Inflammatory macrophage (primary cell): ENCODE measurements at places on chromosomes 2 and 18.

DNA sequence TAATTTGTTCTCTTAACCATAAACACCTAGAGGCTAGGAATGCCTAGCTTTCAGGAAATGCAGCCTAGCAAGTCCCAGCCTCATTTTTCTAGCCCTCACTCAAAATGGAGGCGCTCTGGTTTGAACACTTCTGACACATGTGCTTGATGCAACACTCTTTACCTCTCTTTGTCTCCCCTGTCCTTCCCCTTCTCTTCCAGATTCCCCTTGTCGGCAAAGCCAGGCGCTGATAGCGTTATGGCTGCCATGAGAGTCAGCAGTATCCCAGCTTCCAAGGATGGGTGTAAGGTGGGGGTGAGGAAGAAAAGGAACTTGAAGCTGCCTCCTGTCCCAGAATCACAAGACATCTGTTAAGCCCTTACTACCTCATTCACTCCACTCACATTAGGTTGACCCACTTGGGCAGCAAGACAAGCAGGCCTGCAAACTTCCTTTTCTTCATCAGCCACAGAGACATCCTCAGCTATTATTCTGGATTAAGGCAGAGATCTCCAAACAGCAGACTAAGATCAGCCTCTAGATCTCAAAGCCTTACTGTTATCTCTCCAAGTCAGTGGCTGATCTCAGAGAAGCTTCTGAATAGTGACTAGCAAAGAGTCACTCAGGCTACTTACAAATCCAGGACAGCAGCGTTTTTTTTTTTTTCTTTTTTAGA is 1.9 kb upstream of the ST3GAL5 start:
- DNase-seq, result peak; percentile 70

DNA sequence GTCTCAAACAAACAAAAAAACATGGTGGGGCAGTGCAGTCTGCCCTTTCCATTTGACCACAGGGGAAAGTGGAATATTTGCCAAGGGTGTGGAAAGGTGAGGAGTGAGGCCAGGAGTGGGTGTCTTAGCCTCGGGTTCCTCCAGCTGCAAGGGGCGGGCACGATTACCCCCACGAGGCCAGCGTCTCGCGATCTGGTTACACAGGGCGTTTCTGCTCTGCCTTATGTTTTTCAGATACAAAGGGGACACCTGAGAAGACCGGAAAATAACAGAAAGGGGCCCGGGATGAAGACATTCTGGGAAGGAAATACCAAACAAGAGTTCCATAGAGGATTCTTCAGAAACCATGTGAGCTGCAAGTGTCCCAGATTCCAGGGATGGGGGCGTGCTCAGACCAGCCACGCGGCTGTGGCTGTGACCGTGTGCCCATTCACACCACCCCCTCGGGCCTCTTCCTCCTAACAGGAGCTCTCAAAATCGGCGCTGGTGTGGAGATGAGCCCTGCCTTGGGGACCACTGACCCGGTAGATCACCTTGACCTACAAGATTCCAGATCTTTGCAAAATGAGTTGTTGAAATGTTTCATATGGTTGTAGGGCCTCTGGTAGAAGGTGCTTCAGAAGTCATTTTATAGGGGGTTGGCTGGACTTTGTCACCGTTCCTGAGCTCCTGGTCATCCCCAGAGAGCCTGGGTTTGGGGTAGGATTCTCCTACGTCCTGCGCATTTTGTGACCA is 34.2 kb downstream of the FAM178B start:
- no peak for DNase-seq

DNA sequence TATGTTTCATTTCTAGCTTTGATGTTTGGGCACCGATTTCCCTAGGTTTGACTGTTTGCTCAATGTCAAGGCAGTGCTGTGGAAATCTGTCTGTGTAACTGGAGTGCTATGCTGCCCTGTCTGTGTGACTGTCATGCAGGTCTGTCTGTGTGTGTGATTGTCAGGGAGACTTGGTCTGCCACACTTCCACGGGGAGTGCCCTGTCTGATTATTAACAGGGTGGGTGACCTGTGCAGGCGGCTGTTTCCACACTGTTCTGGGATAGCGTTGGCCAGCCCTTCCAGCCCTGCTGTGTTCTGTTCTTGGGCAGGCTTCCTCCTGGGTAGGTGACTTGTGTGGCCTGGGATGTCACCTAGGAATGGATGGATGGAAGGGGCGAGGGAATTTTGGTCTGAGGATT is 85.3 kb downstream of the FHOD3 start:
- DNase-seq, result no peak

DNA sequence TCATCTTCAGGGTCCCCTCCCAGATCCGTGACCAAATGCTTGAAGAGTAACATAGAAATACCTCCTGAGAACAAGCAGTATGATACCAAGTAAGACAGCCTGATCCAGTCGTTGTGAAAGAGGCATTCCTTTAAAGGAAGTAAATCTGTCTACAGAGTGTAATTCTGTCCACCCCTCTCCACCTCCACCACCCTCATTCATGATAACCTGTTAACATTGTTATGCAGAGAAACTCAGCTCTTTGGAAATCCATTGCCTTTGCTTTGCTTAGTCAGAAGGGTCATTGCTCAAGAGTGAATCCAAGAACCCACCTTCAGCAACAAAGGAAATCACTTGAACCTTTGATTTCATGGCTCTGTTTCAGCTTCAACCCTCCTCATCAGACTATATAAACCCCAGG is 155.6 kb downstream of the CYP26B1 start:
- no peak for DNase-seq

GRCh38 chr2:68379184-68379708 is 14.2 kb downstream of the PLEK start:
- no peak for DNase-seq

GRCh38 chr2:198973785-198974184 is 484.0 kb downstream of the SATB2 start:
- no peak for DNase-seq

DNA sequence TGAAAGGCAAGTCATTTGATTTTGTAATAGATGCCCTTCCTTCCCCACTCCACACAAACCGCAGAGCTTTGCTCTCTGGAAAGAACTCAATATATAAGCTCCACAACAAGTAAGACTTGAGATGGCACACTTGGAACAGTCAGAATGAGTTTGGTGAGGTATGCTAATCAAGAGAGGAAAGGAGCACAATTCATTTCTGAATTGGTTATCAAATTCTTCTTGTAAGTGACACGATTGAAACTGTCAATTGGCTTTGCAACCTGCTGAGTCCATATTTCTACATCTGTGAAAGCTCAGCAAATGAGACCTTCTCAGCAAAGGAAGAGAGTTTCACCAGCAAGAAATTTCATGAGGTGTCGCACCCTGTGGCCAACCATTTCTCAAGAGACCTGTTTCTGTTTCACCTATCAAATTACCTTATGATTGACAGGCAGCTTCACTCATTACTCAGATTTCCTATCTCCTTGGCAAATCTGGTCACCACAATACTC is 19.1 kb downstream of the CTLA4 start:
- DNase-seq, result peak; percentile 78

- no peak for DNase-seq
Observed at GRCh38 chr2:147490401-147491261, 354.2 kb upstream of the ACVR2A start.

GRCh38 chr18:57984490-57985115 is 59.4 kb upstream of the NEDD4L start:
- DNase-seq, result no peak

GRCh38 chr2:42568401-42569115 is at the start of gene MTA3:
Gene MTA3 (plus strand): TSS chr2:42568632. CDS start chr2:42568746, 114 bp downstream.
- DNase-seq, result peak; percentile 36

DNA sequence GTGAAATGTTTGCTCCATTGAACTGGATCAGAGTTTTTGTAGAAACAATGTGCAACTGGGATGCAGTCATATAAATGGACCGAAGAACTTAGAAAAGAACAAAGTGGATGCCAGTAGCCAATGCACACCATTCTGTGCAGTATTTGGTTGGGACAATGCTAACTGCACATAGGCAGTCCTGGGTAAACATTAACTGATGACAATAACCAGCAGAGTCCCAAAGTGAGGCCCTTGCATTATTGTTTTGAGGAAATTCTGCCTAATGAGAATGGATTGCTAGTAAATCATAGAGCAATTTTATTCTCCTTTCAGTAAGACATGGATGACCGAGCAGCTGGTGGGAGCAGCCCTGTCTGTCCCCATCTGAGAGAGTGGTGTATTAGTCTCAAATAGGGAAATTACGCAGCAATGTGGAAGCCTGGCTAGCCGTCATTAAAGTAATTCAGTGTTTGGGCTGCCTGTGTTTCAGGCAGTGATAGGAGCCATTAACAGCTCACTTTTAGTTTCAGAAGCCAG is 94.9 kb downstream of the KCTD1 start:
- DNase-seq, result no peak

- peak; percentile 65 for DNase-seq
Observed at GRCh38 chr2:179268277-179268925, 3.8 kb upstream of the SESTD1 start.

DNA sequence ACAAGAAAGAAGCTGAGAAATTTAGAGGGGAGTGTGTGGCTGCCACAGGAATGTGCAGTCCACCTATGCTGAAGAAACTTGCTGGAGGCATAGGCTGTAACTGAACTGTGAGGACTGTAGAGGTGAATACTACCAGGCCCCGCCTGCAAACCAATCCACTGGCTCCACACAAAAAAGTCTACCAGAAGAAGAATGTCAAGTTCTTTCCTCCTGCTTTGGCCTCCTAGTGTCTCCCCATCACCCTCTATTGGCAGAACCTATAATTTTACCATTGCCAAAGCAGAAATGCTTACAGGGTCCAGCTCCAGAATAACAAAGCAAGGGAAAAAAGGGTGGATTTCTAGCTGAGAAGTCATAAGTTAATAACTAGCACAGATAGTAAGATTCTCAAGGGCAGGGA is 5.9 kb upstream of the ATP5MC3 start:
- DNase-seq, result peak; percentile 7

DNA sequence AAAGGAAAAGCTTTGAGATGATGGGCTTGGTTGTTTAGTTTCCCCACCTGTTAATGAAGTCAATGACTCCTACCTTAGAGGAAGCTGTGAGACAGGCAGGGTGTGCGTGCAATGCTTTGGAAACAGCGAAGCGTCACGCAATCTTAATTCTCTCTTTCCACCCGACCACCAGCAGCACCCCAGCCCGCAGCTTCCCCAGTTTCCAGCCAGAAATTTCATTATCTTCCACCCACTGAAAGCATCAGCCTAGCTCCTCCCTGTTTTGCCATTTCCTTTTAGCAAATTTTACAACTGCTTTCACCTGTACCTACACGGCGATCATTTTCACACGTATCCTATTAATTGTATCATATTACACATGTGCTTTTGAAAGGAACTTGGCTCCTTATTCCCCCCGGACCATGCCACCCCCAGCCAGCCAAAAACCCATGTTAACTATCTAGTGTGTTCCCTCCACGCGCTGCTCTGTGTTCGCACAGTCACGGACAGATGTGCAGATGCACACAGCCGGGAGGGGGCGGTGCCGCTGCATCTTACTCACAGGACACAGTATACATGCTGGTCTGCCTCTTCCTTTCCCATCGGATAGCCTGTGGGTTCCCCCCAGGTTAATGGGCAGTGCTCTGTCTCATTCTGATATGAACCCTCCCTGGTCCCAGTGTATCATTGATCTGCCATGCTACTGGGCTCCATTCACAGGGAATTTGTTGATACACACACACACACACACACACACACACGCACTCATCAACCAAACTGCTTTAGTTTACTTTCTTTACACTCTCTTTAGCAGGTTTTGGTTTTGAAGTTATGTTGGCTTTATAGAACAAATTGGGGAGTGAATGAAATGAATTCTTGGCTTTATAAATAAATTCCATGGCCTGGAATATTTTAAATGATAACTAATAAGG is 22.4 kb downstream of the CYP27C1 start:
- peak; percentile 44 for DNase-seq

- DNase-seq, result no peak
Observed at GRCh38 chr2:100350661-100351185, 28.4 kb upstream of the LONRF2 start.

DNA sequence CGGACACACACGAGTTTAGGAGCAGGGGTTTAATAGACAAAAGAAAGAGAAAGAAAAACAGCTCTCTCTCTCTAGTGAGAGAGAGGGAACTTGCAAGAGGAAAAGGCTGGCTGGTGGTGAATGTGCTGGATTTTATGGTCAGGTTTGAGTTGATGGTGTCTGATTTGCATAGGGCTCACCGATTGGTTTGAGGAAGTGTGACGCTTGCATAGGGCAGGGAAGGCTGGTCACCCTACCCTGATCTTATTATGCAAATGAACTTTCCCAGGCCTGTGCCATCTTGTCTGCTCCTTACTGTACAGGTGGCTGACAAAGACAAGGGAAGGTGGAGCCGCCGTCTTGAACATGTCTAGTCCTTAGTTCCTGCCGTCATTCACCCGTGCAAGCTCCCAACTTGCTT is 408.9 kb downstream of the RIT2 start:
- DNase-seq, result no peak

- peak; percentile 72 for DNase-seq
Observed at GRCh38 chr18:49228187-49228586, 232.3 kb downstream of the DYM start.

- DNase-seq, result no peak
Observed at GRCh38 chr18:77870199-77870598, 620.6 kb downstream of the GALR1 start.

- no peak for DNase-seq
Observed at GRCh38 chr2:222179592-222179991, 119.2 kb downstream of the PAX3 start.

GRCh38 chr2:109260886-109261700 is 132.1 kb downstream of the SH3RF3 start:
- DNase-seq, result peak; percentile 43

GRCh38 chr18:77131100-77131651 is 1.4 kb downstream of the MBP start:
- DNase-seq, result peak; percentile 96

GRCh38 chr18:70398076-70398475 is 109.2 kb downstream of the SOCS6 start:
- DNase-seq, result no peak

DNA sequence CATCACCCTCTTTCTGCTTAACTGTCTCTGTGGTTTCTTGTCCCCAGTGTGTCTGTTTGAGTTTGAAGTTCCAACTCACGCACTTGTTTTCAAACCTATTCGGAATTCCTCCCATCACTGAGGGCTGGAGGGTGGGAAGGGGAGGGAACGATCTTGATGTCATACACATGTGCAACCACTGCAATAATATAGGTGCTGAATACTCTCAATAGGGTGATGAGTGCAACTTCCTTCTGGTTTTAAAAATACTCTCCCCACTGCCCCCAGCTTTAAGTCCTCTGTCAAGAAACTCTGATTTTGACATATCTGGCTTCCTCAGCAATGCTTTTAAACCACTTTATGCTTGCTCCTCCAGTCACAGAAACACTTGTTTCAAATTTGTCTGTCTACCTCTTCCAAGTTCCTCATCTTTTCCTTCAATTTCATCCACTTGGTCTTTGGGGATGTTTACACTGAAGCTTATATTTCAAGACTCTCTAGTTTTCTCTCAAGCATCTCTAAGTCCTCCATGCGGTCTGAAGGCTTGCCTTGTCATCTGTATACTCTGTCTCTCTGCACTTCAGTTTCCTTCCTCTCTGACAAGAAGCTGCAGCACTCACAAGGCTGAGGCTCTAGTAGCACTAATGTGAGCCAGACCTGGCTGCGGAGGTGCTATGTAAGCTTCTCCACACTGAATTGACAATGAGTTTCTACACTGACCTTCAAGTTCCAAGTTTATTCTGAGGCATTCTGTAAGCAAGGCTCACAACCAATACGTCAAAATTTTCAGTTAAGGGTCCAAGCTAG is 422.3 kb downstream of the ZEB2 start:
- no peak for DNase-seq

DNA sequence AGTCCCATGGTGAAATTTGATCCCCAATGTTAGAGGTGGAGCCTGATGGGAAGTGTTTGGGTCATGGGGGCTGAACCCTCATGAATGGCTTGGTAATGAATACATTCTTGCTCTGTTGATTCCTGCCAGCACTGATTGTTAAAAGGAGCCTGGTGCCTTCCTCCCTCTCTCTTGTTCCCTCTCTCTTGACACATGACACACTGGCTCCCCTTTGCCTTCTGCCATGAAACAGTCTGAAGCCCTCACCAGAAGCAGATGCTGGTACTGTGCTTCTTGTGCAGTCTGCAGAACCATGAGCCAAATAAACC is 30.6 kb upstream of the EPC2 start:
- no peak for DNase-seq
